ENCODE measurements at places on chromosomes 5 and 9. TPM values are rescaled to one million over a fixed set of nuclear protein-coding genes. Genes with fewer than 3 reads are reported as not detected.

GRCh38 chr5:14097998-14098471, 45.1 kb upstream of the TRIO start:
- H3K4me1 ChIP-seq = no peaks in the 10 kb centered on the region
- no peak overlapping the region for H3K4me3 ChIP-seq
- H3K27me3 ChIP-seq = peaks cover 8% of the 10 kb centered on the region
- no peaks in the 10 kb centered on the region for H3K36me3 ChIP-seq
- DNase-seq = no peak

GRCh38 chr5:27026801-27027200, 11.6 kb downstream of the CDH9 start:
- H3K4me3 ChIP-seq = no peak overlapping the region
- DNase-seq = no peak
- no peaks in the 10 kb centered on the region for H3K27me3 ChIP-seq
- no peaks in the 10 kb centered on the region for H3K36me3 ChIP-seq

- peaks cover 5% of the 10 kb centered on the region for H3K36me3 ChIP-seq
- no peak for DNase-seq
- peaks cover 32% of the 10 kb centered on the region for H3K4me1 ChIP-seq
- peak within 1 kb of the TSS; percentile 78 for H3K4me3 ChIP-seq
- H3K27me3 ChIP-seq = no peaks in the 10 kb centered on the region
Observed at GRCh38 chr5:179680780-179681401, at the start of gene CBY3. Gene CBY3, minus strand, starts transcription at chr5:179681034. Its CDS starts 116 bp downstream, at chr5:179680918.

- peaks cover 3% of the 10 kb centered on the region for H3K4me1 ChIP-seq
- peaks cover 23% of the 10 kb centered on the region for H3K27me3 ChIP-seq
- H3K4me3 ChIP-seq = no peak overlapping the region
- H3K36me3 ChIP-seq = no peaks in the 10 kb centered on the region
- no peak for DNase-seq
- H3K27ac ChIP-seq = no peak overlapping the region
Observed at GRCh38 chr9:135523521-135524129, 2.4 kb downstream of the LCN1 start.

DNA sequence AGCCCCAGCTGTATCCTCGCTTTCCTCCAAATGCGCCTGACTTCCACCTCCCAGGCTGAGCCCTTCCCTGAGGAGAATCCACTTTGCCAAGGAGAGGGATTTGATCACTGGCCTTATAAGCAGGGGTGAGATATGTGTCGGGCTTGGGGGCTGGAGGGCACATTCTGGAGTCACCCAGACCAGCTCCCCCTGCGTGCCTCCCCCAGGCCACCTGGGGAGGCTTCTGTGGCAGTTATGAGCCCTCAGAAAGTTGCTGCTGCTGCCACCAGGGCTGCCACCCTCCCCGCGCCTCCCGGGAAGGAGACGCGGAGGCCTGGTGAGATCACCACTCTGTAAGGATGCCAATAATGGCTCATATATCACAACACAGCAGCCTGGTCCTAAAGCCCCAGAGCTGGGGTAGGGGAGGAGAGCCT, 211.5 kb downstream of the PAPPA start:
- no peak for DNase-seq
- no peak overlapping the region for H3K4me3 ChIP-seq
- H3K36me3 ChIP-seq = no peaks in the 10 kb centered on the region
- no peaks in the 10 kb centered on the region for H3K4me1 ChIP-seq

GRCh38 chr5:61569353-61569752, 237.3 kb downstream of the ZSWIM6 start:
- H3K4me3 ChIP-seq = no peak overlapping the region
- DNase-seq = no peak
- peaks cover 2% of the 10 kb centered on the region for H3K4me1 ChIP-seq
- peaks cover 5% of the 10 kb centered on the region for H3K27me3 ChIP-seq
- H3K36me3 ChIP-seq = no peaks in the 10 kb centered on the region

- H3K27ac ChIP-seq = no peak overlapping the region
- no peaks in the 10 kb centered on the region for H3K27me3 ChIP-seq
- no peak overlapping the region for H3K4me3 ChIP-seq
- peaks cover 3% of the 10 kb centered on the region for H3K4me1 ChIP-seq
Observed at GRCh38 chr9:34072410-34072809, 23.7 kb upstream of the UBAP2 start.

DNA sequence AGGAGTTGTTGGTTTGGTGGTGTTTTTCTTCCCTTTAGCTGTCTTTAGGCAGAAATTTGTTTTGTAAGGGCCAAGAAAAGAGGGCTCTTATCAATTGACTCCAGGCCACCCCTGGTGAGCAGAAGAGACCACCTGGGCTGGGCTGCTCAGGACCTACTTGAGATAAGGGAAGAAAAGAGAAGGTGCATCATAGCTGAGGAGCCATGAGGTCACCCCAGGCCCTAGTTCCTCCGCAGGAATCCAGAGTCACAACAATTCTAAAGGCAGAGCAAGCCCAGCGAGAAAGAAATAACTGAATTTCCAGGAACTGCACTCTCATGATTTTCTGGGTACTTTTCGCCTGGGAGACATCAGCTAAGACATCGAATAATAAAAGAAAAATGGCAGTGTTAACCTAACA, 34.9 kb downstream of the RFK start:
- H3K36me3 ChIP-seq = no peaks in the 10 kb centered on the region
- DNase-seq = no peak
- no peak overlapping the region for H3K27ac ChIP-seq
- no peak overlapping the region for H3K4me3 ChIP-seq
- H3K4me1 ChIP-seq = no peaks in the 10 kb centered on the region

- H3K27me3 ChIP-seq = no peaks in the 10 kb centered on the region
- H3K36me3 ChIP-seq = no peaks in the 10 kb centered on the region
- no peak overlapping the region for H3K27ac ChIP-seq
- DNase-seq = no peak
- H3K4me1 ChIP-seq = no peaks in the 10 kb centered on the region
Observed at GRCh38 chr9:11500780-11501179, 888.0 kb upstream of the PTPRD start.

DNA sequence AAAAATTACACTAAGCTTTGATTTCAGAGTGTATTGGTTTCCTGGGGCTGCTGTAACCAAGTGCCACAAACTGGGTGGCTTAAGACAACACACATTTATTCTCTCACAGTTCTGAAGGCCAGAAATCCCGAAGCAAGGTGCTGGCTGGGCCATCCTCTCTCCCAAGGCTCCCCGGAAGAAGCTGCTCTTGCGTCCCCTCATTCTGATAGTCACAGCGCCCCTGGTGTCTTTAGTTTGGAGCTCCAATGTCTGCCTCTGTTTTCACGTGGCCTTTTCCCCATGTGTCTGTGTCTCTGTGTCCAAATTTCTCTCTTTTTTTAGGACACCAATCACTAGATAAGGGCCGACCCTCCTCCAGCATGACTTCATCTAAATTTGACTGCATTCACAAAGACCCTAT, 56.7 kb downstream of the ROPN1L start:
- H3K27me3 ChIP-seq = peaks cover 8% of the 10 kb centered on the region
- H3K36me3 ChIP-seq = no peaks in the 10 kb centered on the region
- no peaks in the 10 kb centered on the region for H3K4me1 ChIP-seq
- H3K27ac ChIP-seq = no peak overlapping the region
- no peak overlapping the region for H3K4me3 ChIP-seq

DNA sequence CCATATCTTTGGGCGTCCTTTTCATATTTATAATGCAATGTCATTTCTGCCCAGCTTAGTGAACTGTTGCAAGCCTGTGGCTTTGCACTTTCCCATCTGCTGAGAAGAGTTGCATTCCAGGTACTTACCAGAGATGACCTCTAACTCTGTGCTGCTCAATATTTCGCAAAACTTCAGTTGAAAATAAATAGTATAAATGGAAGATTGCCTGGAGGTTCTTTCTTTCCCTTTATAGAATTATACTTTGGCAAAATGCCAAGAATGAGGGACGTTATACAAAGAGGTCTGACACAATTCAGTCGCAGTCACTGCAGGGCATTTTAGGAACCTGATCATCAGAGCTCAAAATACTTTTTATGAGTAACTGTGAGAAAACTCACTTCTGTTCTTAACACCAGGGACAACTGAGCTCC, 18.9 kb upstream of the VLDLR start:
- no peaks in the 10 kb centered on the region for H3K4me1 ChIP-seq
- no peaks in the 10 kb centered on the region for H3K36me3 ChIP-seq
- H3K4me3 ChIP-seq = no peak overlapping the region

The CENPK gene
- total RNA-seq = 4.8 TPM

The PHF24 gene
- not detected for total RNA-seq

The GPR150 gene
- 2.5 TPM for total RNA-seq

The HTR1A gene
- total RNA-seq = not detected

The GALNT10 gene
- total RNA-seq = 40.4 TPM

The PCDHB5 gene
- total RNA-seq = 0.12 TPM

The LURAP1L gene
- not detected for total RNA-seq

The FOXD4 gene
- not detected for total RNA-seq

The GLRX gene
- 32.0 TPM for total RNA-seq

The FBXW11 gene
- 30.1 TPM for total RNA-seq

The CACFD1 gene
- 1.4 TPM for total RNA-seq

The PLCXD3 gene
- not detected for total RNA-seq

All from T-helper 17 cell (primary cell).